Stimulated activated CD8-positive, alpha-beta memory T cell treated with anti-CD3 and anti-CD28 coated beads, Interleukin-4, amount 100 ng/mL, for 1 hour (primary cell): ENCODE measurements at places on chromosomes 5 and 9.
A peak's percentile ranks its signal among the peaks of the same experiment; 100 is the strongest.

- no peak for DNase-seq
Measured at GRCh38 chr5:43193181-43193893, 1.3 kb downstream of the NIM1K start.

DNA sequence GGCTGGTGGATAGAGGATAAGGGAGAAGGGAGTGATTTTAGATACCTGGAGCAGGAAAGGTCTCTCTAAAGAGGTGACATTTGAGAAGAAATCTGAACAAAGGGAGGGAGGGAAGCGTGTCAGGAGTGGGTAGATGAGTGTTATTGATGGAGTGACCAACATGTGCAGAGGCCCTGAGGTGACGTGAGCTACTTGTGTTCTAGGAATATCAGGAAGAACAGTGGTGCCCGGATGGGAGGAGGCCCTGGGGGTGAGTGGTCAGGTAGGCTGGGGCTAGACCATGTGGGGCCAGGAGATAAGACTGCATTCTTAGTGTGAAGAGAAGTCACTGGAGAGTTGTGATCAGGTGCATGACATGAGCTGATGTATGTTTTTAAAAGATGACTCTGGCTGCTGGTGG is 256.2 kb downstream of the ARHGAP26 start:
- DNase-seq: no peak

DNA sequence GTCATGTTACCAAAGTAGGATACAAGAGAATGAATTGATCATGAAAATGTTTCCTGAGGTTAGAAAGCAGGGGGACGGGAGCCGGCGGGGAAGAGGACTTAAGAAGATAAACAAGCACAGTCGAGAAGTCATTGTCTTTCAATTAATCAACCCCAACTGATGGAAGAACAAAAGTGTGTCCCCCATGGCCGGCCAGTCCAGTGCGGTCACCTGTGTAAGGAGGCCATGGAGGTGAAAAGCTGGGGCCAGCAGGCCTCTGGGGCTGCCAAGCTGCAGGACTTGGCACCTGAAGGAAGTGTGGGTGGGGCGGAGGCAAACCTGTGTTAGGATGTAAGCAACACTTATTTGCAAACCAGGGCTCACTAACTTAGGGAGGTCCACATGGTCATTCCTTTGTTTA is 223.3 kb upstream of the TBCA start:
- DNase-seq: no peak

DNA sequence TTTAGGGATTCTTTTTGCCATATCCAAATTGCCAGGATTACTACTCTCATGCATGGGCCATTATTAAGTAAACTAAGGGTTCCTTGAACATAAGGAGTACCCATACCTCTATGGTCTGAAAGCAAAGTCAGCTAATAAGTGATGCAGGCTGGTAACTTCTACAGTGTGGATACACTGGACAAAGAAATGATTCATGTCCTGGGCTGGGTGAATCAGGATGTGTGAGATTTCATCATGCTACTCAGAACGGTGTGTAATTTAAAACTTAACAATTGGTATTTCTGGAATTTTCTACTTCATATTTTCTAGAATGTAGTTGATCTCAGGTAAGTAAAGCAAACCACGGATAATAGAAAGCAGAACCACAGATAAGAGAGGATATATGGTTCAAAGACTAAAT is 428.8 kb downstream of the CHSY3 start:
- DNase-seq: no peak

- DNase-seq: peak; percentile 21
Measured at GRCh38 chr5:90434116-90434714, 24.7 kb upstream of the CETN3 start.

DNA sequence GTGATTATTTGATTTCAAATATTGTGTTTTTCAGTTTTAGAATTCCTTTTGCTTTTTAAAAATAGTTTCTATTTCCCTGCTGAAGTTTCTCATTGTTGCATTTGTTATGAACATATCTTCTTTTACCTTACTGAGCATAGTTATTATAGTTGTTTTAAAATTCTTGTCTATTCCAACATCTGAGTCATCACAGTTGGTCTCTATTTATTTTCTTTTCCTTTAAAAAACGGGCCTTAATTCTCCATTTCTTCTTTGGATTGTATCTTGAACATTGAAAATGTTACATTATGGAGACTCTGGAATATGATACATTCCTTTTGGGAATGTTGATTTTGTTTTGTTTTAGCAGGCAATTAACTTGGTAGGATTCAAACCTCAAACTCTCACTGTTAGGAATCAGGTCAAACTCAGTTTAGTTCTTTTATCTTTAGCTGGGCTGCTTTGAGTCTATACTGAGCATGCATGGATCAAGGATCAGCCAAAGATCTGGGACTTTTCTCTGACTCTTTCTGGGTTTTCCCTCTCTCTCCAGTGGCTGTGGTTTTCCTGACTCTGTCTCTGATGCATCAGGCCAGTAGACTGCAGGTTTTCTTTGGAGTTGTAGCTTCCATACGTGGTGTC is 70.3 kb downstream of the TEK start:
- DNase-seq: no peak
